ENCODE measurements at places on chromosomes 6 and 20.
A peak's percentile ranks its signal among the peaks of the same experiment; 100 is the strongest.

DNA sequence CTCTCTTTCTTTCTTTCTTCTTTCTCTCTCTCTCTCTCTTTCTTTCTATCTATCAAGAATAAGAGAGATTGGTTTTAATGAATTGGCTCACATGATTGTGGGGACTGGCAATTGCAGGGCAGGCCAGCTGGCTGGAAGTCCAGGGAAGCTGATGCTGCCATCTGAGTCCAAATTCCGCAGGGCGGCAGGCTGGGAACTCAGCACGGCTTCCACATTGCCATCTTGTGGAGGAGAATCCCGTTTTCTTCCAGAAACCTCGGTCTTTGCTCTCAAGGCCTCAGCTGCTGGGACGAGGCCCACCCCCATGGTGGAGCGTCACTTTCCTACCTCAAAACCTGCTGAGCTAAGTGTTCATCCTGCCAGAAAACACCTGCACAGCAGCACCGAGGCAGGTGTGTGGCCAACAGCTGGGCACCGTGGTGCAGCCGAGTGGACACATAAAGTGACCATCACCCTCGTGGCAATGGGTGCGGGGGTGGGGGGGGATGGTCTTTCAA lies 58.8 kb upstream of the SLCO4A1 start:
- peak; percentile 15 for DNase-seq

DNA sequence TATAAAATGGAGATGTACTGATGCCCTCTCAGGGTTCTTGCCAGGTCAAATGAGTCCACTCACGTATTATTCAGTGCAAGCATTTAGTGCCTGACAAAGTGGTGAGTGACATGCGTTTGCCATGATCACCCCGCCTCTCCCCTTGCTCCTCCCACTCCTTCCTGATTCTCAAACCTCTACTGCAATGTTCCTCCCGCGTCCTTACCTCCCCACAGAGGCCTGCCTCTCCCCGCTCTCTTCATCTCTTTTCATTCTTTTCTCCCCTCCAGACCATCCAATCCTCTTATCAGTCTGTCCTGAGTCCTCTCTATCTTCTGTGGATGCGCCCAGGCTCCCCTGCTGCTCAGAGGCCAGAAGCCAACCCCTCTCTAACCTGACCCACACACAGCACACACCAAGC lies 40.7 kb downstream of the KCNK5 start:
- no peak for DNase-seq

GRCh38 chr6:155762649-155763048 lies 307.0 kb upstream of the NOX3 start:
- no peak for DNase-seq

DNA sequence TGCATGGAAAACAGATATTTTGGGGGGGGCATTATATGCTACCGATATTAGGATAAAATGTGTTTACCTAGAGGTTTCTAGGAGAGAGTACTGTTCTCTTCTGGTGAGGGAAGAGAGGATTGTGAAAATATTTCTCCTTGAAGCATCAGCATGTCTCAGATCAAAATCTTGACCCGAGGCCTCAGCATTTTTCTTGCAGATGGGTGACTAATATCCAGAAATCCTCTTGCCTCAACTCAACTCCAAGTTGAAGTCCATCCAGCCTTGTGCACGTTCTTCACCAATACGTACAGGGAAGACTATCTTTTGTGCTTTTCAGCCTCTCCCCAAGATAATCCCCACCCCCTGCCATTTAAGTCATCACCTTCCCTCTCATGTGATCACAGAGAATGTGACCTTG lies 59.5 kb downstream of the PRND start:
- DNase-seq = no peak

DNA sequence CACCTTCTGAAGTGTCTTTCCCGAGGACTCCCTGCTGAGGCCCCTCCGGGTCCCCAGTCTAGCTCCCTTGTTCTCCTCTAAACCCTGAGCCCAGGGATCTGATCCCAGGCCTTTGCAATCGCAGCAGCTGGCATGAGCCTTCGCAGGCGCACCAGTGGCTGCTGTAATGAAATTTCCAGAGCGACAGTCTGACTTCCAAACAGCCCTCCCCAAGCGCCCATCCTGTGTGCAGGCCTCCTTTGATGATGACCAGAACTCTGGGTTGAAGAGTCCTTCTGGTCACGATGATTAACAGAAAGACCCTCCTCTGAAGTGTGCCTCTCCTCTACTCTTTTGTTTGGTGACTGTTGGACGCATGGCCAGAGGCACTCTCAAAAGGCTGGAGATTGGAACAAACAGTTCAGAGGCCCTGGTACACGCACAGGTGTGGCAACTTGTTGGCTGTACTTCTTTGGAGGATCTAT lies 89.1 kb upstream of the MPC1 start:
- no peak for DNase-seq

GRCh38 chr6:170286246-170286933 lies 4.5 kb downstream of the DLL1 start:
- no peak for DNase-seq

DNA sequence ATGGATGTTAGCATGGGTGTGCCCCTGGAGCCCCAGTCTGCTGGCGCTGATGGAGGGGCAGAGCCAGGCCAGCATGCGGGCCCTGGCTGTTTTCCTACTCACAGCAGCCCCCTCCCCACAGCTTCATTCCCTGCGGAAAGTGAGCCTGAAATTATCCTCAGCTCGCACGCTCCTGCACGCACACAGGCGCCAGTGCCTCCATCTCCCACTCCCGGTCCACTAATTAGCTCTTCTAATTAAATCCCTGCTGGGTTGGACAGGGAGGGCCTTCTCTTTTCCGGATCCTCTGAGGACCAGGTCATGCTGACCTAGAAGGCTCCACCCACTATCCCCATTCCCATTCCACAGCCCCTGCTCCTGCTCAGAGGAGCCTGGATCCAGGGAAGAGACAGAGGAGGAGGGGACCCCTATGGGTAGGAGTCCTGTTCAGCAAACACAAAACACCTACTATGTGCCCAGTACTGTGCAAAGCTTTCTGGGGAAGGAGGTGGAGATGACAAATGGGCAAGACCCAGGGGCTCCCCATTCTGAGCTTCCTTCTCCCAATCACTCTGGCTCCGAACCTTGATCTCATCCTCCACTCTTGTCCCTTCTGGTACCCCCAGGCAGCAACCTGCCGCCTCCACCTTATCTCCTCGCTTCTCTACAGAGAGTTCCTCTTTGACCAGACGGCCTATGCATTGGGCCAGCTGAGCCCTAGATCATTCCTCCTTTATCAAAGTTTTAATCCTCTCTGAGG lies 70.2 kb upstream of the CCDC167 start:
- no peak for DNase-seq

- DNase-seq = no peak
Observed at GRCh38 chr6:134464690-134465411, 146.9 kb upstream of the SGK1 start.

DNA sequence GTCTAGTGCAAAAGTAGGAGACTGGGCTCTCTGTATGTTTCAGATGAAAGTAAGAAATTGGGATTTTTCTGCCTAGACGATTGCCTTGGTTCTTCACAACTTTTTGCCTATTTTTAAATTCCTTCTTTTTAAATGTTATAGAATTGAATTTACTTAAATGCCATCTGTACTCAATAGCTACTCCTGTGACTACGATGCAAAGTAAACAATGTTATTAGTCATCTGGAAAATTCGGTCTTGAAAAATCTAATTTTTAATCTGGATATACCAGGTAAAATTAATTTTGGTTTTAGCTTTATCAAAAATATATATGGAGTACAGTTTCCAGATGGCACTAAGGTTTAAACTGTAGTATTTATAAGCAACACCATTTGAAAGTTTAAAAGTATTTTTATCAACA lies 472.2 kb downstream of the UTRN start:
- DNase-seq = no peak

- peak; percentile 82 for DNase-seq
Observed at GRCh38 chr6:68975064-68975463, 340.0 kb downstream of the ADGRB3 start.

DNA sequence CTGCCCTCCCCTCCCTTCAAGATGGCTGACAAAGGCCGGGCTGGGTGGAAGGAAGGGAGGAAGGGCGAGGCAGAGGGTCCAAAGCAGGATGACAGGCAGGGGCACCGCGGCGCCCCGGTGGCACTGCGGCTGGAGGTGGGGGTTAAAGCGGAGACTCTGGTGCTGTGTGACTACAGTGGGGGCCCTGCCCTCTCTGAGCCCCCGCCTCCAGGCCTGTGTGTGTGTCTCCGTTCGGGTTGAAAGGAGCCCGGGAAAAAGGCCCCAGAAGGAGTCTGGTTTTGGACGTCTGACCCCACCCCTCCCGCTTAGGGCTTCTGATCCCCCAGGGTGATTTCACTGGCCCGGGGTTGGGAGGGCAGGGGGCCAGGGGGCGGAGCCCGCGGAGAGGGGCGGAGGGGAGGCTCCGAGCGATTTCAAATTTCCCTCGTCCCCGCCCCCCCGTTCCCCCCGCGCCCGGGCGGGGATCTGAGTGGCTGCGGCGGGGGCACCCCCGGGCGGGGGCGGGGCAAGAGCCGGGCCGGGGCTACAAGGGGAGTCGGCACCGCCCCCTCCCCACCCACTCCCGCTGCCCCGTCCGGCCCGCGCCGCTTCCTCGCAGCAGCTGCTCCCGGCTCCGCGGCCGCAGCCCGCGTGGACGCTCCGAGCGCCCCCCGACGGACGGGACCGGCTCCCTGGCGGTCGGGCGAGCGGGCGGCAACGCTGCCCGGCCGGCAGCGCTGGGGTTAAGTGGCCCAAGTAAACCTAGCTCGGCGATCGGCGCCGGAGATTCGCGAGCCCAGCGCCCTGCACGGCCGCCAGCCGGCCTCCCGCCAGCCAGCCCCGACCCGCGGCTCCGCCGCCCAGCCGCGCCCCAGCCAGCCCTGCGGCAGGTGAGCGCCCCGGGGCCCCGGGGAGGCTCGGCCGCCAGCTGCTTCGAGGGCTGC lies at the start of gene DNMT3B:
Gene DNMT3B (plus strand): TSS at position 555 of the 923 bp plus-strand sequence. CDS start 17,939 bp downstream, outside the sequence.
- DNase-seq = peak; percentile 51

- no peak for DNase-seq
Observed at GRCh38 chr6:119174879-119175817, 96.7 kb upstream of the FAM184A start.

- DNase-seq = no peak
Observed at GRCh38 chr6:162026843-162027242, 700.7 kb downstream of the PRKN start.

DNA sequence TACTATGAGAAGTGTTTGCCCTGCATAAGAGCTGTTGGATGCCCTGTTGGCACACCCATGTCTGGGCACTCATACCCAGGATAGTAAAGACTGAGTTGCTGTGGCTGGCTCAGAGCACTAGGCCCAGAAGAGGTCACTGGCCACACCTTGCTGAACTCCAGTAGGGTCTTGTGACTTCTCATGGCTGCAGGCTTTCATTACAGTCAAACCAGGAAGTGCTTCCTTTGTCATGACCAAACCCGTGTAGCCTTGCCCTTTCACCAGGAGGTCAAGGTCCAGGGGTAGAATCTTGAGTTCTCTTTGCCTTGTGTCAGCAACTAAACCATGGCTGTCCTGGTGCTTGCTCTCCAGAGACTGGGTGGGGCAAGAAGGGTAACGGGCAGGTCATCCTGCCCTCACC lies 49.5 kb downstream of the CD164 start:
- DNase-seq = no peak

DNA sequence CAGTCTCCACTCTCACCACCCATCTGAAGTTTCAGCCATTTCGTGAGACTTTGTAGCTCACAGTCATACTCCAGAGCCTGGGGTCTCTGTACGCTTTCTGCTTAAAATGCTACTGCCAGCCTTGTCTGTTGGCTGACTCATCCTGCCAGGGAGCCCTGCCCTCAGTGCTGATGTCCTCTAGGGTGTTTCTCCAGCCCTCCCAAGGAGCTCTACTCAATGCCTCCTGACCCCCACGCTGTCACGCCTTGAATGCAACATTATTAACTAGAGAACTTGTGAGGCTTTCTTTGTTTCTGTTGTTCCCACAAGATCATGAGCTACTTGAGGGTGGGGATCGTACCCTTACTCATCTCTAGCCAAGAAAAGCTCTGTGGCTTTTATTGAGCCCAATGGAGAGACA lies 20.1 kb downstream of the KIF16B start:
- no peak for DNase-seq

DNA sequence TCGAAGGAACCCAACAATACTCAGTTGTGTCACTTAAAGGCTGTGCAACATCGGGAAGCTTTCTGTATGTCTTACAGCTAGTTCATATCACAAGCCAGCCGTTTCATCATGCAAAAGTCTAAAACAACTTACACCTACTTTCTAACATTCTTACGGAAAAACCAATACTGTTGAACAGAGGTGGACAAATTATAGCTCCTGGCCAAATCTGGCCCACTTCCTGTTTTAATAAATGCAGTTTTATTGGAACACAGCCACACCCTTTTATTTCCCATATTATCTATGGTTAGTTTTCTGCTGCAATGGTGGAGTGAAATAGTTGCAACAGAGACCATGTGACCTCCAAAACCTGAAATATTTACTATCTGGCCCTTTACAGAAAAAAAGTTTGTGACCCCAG lies 46.6 kb downstream of the MYB start:
- DNase-seq = no peak

GRCh38 chr6:36353411-36353915 lies 16.8 kb upstream of the BNIP5 start:
- DNase-seq = no peak

GRCh38 chr20:63520934-63521601 lies 503 bp downstream of the PPDPF start:
- DNase-seq = peak; percentile 41

GRCh38 chr6:2773449-2773848 lies 8.3 kb downstream of the WRNIP1 start:
- DNase-seq = no peak

DNA sequence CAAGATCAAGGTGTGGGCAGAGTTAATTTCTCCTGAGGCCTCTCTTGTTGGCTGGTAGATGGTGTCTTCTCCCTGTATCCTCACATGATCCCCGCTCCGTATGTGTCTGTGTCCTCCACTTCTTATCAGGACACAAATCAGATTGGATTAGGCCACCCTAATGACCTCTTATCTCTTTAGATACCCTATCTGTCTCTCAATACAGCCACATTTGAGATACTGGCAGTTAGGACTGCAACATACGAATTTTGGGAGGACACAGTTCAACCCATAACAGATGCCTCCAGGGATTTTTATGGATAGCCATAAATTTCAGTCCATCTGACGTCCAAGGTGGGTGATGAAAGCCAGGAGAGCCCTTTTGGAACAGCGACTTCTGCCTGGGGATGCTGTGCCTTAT lies 369.0 kb downstream of the NRN1 start:
- DNase-seq = no peak

DNA sequence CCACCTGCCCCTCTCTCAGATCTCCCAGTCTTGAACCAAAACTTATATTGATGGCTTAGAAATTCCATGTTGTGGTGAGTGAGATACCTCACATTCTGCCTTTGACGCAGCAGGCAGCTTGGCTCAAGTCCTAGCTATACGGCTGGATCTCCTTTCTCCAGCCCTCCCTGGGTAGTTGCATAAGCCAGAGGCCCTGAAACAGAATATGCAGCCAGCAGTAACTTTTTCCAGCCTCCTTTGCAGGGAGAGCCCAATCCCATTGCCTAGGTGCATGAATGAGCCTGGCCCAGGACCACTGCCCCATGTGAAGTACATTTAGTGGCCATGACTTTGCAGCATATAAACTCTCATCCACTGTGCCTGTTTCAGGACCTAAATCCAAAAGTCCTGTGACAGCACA lies 202.2 kb upstream of the CDYL start:
- DNase-seq = no peak

All from anterior cingulate cortex (tissue), 58 donors.